ENCODE measurements at places on chromosomes 5 and 9.

DNA sequence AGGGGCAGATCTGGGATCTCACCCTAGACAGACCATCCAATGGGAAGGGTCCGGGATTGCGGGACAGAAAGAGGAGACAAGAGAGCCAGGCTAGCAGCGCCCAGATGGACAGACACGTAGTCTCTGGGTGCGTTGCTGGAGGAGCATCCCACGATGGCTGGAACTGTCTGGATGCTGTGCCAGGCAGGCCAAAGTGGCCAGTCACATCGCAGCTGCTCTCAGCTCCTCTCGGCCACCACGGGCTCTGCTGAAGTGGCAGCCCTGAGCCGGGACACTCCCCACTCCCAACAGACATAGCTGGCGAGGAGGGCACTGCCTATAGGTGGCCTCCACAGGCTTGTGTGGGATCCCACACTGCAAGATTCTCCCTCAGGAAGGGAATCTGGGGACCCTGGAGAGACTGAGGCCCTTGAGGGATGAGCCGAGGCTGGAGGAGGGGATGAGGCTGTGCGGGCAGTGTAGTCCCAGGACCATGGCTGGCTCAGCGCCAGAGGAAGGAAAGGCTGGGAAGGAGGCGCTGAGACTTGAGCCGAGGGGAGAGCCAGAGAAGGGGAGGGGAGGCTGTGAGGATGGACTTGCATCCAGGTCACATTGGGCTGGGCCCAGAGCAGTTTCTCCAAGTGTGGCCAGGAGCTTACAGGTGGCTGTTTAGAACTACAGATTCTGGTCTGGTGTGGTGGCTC is 10.3 kb upstream of the WDR5 start:
- no peak for DNase-seq

GRCh38 chr9:91258451-91258850 is 103.3 kb downstream of the AUH start:
- DNase-seq = no peak

GRCh38 chr5:126896170-126896702 is 119.3 kb downstream of the LMNB1 start:
- DNase-seq = no peak

GRCh38 chr9:117622347-117622746 is 81.9 kb upstream of the TLR4 start:
- DNase-seq = no peak

DNA sequence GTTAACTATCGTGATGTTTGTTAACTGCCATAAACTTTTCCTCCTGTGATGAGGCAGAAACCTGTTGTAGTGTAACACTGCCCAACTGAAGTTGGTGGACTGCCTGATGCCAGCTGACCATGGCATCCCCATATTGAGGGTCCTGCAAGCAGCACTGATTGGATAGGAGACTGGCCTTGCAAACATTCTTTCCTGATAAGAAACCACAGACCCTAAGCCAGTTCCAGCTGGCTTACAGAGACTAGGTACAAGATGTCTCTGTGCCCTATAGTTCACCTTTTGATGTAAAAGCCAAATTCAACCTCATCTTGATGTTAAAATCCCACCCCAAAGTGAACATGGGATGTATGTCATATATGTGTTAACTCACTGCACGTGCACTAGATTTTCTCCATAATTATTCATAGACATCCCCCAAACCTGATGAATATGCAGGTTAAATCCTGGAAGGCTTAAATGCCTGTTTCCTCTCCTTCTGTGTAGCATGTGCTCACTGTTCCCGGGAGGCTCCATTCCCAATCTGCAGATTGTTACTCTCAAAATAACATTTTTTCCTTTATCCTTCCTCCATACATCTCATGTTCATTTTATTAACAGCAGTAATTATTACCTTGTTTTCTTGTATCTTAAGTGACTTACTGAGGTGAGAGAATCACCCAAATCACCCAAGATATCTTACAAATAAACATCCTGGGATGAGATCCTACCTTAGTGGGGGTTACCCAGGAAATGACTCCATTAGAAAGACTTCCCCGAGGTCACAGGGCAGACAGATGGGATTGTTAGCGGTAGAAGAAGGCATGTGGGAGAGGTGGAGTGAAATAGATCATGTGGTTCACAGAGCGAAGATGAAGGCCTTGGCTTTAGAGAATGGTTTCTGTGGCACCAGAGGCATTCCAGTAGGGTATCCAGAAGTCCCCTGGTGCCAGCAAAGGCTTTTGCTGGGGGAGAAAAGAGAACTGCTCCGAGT is 566.7 kb downstream of the CCDC171 start:
- DNase-seq = peak; percentile 46

DNA sequence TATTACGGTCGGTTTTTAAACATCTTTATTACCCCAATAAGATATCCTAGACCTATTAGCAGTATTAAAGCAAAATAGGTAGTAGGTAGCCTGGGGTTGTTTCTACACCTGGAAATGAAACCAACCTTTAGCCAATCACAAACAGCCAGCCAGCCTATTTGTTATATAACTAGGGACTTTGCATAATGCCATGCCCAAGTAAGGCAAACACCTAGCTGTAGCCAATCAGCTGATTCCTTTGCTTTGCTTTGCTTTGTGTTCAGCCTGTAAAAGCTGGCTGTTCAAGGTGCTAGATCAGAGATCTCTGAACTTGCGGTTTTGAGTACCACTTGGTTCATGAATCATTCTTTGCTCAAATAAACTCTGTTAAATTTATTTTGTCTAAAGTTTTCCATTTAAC is 46.5 kb upstream of the SETD9 start:
- no peak for DNase-seq

DNA sequence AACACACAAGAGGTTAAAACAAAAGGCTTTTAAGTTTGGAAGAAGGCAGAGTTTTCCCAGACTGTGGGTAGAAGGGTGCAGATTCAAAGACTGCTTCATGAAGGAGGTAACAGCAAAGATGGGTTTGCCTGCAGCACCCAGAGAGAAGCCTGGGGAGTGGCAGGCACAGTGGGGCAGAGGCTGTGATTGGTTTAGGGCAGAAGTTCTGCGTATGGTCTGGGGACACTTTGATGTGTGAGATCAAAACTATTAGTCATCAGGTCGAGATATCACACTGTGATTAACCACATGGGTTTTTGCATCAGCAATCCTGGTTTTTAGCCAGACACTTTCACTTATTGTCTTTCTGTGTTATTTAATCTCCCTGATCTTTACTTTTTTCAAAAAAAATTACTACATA is 188.8 kb upstream of the GLRA1 start:
- DNase-seq = no peak

DNA sequence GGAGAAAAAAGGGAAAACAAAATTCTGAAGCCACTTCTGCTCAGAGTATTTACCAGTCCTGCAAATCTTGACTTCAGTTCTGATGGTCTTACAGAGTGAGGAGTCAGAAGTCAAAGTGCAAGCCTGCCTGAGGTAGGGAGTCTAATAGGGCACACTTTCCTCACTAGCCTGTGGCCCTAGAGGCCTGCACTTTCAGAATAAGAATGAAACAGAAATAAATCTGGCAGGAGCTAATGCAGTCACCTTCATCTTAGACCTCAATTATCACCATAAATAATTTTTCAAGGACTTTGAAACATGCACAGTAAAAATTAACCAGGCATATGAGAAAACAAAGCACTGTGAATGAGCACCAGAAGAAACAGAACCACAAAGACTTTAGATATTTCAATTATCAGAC is 20.7 kb upstream of the ACSL6 start:
- DNase-seq = no peak

DNA sequence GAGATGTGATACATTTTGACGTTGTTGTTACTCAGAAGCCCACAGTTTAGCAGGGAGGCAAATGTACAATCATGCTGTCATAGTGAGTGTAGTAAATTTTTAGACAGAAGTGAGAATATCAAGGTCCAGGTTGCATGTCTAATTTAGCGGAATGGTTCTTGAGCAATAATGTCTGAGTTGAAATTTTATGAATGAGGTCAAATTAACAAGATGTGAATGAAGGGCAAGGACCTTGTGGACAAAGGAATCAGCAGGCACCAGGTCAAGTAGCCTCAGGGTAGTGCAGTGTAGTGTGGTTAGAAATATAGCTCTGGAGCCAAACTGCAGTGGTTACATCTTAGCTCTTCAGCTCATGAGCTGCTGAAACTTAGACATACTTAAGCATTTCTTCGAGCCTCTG is 36.2 kb downstream of the TNFSF8 start:
- DNase-seq = no peak

GRCh38 chr9:32378993-32379729 is 5.3 kb upstream of the ACO1 start:
- DNase-seq = peak; percentile 83

DNA sequence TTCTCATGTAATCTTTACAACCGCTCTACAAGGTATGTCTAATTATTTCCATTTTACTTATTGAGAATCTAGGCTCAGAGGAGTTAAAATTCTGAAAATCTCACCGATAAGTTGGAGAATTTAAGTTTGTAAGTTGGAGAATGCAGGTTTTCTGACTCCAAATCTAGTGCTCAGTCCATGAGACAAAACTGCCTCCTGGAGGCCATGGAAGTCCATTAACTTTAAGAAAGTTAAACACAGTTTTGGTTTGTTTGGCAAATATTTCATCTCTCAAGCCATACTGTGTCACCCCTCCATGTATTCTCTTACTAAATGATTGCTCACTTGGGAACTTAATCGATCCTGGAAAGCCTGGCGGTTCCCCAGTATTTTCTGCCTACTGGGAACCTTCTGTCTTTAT is 52.6 kb downstream of the INIP start:
- peak; percentile 36 for DNase-seq

DNA sequence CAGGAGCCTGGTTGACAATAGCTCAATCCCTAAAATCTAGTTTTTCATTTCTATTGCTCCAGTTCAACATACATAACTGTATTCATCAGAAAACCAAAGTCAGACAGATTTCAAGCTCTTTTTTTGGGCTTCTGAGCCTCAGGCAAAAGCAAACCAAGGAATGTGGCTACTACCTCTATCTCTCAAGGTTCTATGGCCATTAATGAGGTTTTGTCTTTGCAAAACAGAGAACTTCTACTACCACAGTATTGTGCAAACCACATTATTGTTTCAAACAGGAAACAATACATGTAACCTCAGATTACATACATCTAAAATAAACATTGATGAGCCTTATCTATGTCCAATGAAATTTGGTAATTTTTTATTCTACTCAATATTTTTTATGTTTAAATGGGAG is 35.5 kb upstream of the FTMT start:
- no peak for DNase-seq

GRCh38 chr5:75524071-75524470 is 12.4 kb downstream of the POLK start:
- DNase-seq = peak; percentile 38

GRCh38 chr9:94937214-94937903 is 210.9 kb downstream of the AOPEP start:
- DNase-seq = peak; percentile 87

- DNase-seq = peak; percentile 29
These were observed 24.3 kb downstream of the CPLX2 start for GRCh38 chr5:175895686-175896102.

DNA sequence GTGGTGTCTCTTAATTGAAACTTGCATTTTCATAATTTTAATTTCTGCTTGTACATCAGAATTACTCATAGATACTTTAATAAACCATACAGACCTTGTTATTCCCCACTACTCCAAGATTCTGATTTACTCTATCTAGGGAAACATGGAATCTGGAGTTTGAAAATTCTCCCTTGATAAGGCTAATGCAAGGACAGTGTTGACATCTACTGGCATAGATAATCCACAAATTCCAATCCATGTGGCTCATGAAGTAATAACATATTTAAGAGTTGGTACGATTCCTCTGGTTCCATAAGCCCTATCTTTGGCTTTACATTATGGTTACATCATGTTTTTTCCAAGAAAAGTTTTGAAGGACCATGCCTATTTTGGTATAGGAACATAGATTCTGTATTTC is 759.2 kb downstream of the TLR4 start:
- no peak for DNase-seq

DNA sequence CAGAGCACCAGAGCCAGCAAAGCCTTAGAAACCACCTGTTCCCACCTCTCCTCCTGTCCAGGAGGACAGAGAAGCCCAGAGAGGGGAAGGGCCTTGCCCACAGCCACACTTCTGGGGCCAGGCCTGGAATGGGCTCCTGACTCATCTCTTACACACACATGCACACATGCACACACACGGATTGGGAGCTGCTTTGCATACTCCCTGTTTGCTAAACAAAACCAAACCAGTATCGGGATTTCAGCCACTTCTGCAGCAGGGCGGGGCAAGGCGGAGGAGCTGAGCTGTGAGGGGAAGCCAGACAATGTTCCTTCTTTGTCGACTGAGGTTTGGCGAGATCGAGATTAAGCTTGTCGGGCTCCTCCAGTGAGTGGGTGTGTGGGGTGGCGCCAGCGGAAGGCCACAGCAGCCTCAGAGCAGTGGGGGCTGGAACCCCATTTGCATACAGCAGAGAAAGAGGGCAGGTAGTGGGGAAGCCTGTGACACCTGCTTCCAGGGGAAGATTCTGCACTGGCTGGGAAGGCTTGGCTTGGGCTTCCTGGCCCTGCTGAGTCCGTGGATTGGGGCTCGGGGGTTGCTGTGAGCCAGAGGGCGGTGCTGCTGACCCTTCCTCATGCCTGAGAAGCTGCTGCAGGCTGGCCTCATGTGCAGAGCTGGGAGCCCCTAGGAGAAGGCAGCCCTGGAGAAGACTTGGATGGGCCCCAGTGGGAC is 16.1 kb downstream of the GFI1B start:
- DNase-seq = peak; percentile 93

- no peak for DNase-seq
These were observed 165.2 kb downstream of the SLCO4C1 start for GRCh38 chr5:102130890-102131289.

DNA sequence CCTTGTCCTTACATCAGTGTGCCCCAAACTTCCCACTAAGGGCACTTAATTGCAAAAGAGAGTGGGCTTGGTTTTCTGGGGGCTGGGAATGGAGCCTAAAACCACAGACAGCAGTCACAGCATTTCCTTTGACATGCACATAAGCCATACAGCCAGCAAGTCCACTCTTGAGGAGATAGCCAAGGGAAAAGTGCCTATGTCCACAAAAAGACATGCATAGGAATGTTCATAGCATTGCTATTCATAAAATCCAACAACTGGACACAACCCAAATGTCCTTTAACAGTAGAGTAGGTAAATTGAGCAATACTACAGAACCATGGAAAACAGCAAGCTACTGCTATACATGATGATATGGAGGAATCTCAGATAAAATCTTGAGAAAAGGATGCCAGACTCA is 11.7 kb upstream of the FAT2 start:
- no peak for DNase-seq

DNA sequence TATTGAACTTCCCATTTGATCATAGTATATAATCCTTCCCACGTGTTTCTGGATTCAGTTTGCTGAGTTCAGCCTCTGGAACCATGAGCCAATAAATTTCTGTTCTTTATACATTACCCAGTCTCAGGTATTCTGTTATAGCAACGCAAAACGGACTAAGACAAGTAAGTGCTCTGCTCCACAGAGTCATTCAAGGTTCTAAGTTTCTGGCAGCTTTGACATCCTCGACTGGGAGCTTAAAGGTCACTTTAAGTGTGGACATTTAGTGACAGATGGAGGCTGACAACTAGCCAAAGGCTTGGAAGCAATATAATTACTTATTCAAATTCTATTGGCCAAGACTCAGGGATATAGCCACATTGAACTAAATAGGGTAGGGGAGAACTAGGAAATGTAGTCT is 177.7 kb upstream of the RASEF start:
- DNase-seq = no peak

GRCh38 chr9:134335061-134335460 is 8.8 kb downstream of the RXRA start:
- DNase-seq = peak; percentile 82

GRCh38 chr5:59328709-59329296 is 564.7 kb downstream of the PDE4D start:
- no peak for DNase-seq

Measured in epithelial cell of esophagus (primary cell).